Ovary (tissue), 10 donors: ENCODE measurements at places on chromosomes 7 and 10. TPM values are rescaled to one million over a fixed set of nuclear protein-coding genes. Genes with fewer than 3 reads are reported as not detected.

GRCh38 chr10:133169173-133169947, 9.3 kb downstream of the KNDC1 start:
- DNase-seq, result no peak

DNA sequence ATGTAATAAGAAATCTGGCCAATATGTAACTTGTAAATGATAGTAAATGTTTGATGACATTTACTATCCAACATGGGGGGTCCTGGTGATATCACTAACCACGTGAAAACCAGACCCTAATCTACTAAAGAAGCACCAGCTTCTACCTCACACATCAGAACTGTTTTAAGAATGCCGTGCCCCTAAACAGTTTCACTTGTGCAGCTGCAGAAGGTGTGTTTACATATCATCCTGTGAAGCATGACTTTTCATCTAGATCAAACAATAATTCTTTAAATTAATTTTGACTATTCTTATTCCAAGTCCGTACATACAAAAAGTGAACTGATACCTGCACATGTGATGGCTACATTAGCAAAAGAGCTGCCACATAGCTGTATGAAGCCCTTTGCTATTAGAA, 61.0 kb downstream of the STEAP1B start:
- no peak for DNase-seq

The KCP gene
- total RNA-seq, result 1.8 TPM

DNA sequence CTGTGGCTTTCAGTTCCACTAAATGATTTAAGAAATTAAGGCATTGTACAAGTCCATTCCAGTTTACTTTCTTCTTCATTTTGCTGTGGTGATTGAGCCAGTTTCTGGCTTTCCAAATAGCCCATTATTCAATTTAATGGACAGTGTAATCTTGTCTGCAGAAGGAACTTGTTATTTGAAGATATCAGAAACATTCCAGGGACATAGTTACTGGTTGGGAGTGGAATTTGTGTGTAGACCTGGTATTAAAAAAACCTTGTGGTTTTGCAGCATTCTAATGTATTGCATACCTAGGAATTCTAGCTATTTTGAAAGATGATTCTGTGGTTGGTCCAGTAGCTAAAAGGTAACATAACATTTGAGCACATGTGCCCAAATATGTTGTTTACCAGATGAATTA, 72.2 kb downstream of the MCU start:
- DNase-seq, result no peak

- no peak for DNase-seq
Measured at GRCh38 chr10:6586501-6586900, 6.4 kb upstream of the PRKCQ start.

DNA sequence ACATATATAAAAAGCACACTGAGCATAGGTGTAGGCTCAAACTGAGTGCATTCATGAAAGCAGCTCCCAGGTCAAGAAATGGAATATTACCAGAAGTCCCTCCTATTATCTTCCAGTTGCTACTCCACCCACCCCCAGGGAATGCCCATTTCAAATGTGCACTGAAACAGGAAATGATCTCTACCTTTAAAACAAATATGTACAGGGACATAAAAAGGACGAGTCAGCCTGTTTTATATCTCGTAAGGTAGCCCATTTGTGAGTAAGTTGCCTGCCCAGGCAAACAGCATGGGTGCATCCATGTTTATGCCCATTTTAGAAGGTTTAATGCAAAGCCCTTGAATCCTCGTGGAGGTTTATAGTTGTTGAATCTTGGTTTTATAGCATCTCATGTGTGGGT, 10.4 kb downstream of the FFAR4 start:
- no peak for DNase-seq

The RPS24 gene
- total RNA-seq, result 3,304 TPM

DNA sequence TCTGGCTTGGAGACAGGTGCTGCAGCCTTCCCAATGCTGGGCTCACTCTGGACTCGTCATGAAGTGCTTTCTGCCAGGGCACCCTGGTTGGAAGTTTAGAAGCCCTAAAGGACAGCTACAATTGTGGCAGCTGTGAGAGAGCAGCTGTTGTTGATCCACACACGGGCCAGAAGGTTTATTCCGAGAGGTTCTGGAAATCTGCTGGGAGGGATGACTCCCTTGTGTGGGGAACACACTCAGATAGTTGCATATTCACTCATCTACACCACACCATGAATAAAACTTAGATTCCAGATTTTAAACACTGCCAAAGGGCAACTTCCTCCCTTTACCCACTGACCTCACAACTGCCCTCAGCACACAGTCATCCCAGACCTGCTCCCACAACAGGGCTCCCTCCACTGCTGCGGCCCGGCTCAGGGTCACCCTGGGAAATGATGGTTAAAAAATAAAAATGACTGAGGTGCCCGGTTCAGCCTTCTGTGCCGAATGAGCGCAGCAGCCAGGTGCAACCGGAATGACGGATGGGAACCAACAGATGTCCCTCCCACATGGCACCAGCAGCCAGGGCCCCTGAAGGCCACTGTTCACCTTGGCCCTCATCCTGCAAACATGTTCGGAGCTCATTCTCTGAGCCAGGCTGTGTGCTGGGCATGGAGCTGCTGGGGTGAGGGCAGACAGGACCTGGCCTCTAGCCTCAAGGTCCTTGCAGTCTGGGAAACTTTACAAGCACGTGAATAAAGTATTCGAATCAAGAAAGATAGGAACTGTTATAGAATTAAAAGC, 40.2 kb downstream of the ASB13 start:
- no peak for DNase-seq

The AQP1 gene
- 114 TPM for total RNA-seq

The ENO4 gene
- 2.8 TPM for total RNA-seq

GRCh38 chr10:15510963-15511362, 139.9 kb upstream of the FAM171A1 start:
- no peak for DNase-seq

- no peak for DNase-seq
Measured at GRCh38 chr7:154916381-154916780, 86.5 kb downstream of the PAXIP1 start.

The TMEM130 gene
- total RNA-seq, result 0.97 TPM

The SPDYE5 gene
- not detected for total RNA-seq

DNA sequence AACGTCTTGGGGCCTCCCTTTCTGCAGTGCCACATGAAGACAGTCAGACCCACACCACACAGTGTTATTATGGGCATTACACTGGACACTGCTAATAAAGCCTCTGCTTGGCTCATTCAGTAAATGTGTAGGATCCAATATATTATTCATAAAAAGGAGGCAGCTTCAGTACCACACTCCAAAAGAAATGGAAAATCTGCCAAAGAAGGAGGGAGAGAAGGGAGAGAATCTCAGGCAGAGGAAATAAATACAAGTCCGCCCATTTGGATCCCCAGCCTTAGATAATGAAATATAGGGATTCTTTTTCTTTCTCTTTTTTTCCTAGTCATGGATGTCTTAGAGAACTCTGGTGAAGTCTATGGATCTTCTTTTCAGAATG, 162.2 kb downstream of the ELMO1 start:
- DNase-seq, result no peak

- DNase-seq, result no peak
Measured at GRCh38 chr10:32981760-32982159, 23.7 kb upstream of the ITGB1 start.

The CAMK2B gene
- total RNA-seq, result 0.57 TPM

DNA sequence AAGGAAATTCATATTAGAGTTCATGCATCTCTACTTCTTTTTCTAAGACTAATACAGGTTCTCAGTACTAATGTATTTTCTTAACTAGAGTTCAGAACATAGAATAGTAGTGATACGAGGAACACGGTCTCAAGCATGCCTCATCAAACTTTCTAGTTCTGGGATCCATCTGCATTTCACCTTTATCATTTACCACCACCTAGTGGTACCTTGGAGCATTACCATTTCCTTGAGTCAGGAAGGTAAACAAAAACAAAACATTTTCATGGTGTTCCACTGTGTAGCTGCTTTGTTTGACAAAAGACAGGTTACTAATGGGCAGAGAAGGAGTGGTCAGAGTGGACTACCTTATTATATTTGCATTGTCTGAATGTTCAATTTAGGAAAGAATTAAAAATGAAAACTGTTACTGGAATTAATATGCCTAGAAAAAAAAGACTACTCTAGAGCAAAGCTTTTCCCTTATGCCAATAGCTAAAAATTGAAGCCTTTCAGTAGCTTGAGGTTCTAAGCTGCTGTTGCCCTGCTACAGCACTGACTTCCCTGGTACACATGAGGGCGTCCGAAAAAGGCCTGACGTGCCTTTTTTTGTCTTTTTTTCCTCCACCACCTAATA, 44.5 kb downstream of the STARD3NL start:
- no peak for DNase-seq

GRCh38 chr7:6092953-6093354, 61.8 kb downstream of the ANKRD61 start:
- DNase-seq, result no peak

The STK31 gene
- total RNA-seq, result 10.1 TPM

- DNase-seq, result no peak
Measured at GRCh38 chr10:103550229-103550628, 56.7 kb downstream of the NEURL1 start.

The DCLRE1A gene
- 4.3 TPM for total RNA-seq

The PPP3CB gene
- total RNA-seq, result 58.9 TPM

The COL17A1 gene
- 0.42 TPM for total RNA-seq

- DNase-seq, result peak; percentile 92
Measured at GRCh38 chr10:124741281-124741921, 2.8 kb downstream of the FAM53B start.

DNA sequence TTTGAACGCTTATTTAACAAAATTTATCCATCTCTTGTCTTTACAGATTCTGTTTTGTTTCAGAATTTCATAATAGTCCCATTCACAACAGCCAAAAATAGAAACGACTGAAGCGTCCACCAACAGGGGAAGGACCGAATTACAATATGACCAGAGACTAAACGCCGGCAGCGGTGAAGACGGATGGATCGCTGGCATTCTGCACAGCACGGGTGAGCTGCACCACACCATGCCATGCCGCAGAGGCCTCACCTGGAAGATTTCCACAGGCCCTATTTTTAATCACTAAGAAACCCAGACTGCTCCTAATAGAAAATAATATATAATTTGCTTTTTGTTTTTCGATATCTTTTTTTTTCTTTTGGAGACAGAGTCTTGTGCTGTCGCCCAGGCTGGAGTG, 91.0 kb downstream of the ELFN1 start:
- no peak for DNase-seq

The SPDYE16 gene
- total RNA-seq, result 0.62 TPM

DNA sequence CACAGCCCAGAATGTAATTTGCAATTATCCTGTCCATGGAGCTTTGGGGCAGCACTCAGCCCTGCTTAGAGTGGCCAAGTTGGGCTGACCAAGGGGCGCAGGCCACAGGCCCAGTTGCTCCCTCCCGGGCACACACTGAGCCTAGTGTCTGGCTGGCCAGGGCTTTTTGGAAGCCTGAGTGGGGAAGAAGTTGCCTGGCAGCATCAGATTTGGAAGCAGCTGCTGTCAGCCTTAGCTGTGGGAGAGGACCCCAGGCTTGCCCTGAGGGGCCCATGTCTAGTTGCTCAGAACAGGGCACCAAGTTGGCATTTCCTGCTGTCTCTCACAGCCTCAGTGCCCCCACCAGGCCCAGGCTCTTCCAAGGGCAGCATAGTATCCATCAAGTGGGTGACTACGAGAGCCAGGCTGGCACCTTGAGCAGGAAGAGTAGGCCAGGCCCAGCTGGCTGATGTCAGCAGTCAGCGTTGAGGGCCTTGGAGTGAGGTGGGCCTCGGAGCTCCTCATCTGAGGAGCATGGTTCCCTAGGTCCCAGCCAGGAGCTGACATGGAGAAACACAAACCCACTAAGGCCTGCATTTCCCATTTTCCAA, 14.4 kb downstream of the ANTXRL start:
- DNase-seq, result no peak

The LOXL4 gene
- 13.7 TPM for total RNA-seq

- no peak for DNase-seq
Measured at GRCh38 chr7:117808341-117808757, 64.9 kb downstream of the CTTNBP2 start.

- no peak for DNase-seq
Measured at GRCh38 chr7:36318116-36318515, 71.5 kb upstream of the ANLN start.

DNA sequence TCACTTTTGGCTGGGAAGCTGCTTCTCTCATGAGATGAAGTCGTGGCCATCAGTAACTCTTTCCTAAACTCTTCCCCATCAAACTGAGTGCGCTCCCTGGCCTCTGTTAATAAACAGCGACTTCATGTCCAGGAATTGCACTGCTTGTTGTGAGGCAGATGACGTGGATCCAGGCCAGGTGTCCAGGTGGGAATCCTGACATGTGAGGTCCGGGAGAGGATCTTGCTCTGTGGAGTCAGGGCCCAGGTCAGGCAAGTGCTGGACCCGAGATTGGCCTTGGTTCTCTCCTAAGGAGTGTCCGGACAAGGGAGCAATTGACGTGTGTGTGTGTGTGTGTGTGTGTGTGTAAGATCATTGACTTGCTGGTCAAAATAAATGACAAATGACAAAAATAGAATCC, 362.7 kb downstream of the GLRX3 start:
- no peak for DNase-seq

- no peak for DNase-seq
Measured at GRCh38 chr10:130061760-130062159, 48.9 kb downstream of the C10orf143 start.

The CYP3A4 gene
- total RNA-seq, result not detected

The RBP3 gene
- total RNA-seq, result not detected

GRCh38 chr7:152702-153391, 39.5 kb upstream of the FAM20C start:
- DNase-seq, result no peak

DNA sequence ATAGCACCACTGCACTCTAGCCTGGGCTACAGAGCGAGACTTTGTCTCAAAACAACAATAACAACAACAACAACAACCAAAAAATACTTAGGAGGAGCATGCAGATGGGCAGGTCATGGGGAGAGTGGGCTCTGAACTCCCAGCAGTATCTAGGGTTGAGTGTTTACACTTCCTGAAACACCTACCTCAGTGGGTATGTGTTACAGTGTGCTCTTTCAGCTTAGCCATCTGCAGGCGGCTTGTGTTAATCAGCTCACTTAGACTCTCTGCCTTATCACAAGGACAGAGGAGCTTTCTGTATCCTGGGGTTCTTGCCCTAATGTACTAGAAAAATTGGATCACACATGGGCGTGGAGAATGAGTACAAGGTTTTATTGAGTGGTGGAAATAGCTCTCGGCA, 340.2 kb downstream of the KIF20B start:
- DNase-seq, result no peak

The CTAGE15 gene
- total RNA-seq, result not detected

- DNase-seq, result no peak
Measured at GRCh38 chr7:131014906-131015656, 281.1 kb upstream of the KLF14 start.

GRCh38 chr10:132706701-132707100, 79.2 kb downstream of the NKX6-2 start:
- no peak for DNase-seq

DNA sequence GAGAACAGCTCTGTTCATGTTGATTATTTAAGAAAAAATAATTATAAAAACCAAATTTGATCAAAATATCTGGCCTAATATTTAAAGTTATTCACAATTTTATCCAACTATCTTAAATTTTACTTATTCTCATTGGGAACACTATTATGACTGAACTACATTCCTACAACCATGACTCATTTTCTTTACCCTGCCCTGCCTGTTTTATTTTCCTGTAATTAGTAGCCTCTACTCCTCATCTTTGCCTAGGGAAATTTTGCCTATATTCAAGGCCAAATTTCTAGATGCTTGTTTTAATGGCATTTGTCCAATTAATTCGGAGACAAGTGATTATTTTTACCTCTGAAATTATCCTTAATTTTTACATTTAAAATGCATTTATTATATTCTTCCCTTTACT, 289.7 kb upstream of the TMEM229A start:
- no peak for DNase-seq
